HFF-Myc (cell line): ENCODE measurements at places on chromosomes 11 and 22.

- no peak for DNase-seq
These were observed 58.6 kb downstream of the APOL1 start for GRCh38 chr22:36311386-36312085.

DNA sequence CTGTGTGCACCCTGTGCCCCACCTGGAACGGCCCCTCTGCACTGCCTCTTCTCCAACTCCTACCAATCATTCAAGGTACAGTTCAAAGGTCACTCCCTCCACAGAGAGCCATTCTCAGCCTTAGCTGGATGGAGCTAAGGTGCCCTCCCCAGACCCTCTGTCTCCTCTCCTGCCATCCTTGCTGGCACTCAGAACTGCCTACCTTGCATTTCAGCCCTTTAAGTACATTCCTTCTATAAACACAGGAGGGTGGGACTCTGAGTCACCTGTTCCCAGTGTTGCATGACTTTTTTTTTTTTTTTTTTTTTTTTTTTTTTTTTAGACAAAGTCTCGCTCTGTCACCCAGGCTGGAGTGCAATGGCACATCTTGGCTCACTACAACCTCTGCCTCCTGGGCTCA lies 8.6 kb downstream of the TTLL1 start:
- DNase-seq, result no peak

DNA sequence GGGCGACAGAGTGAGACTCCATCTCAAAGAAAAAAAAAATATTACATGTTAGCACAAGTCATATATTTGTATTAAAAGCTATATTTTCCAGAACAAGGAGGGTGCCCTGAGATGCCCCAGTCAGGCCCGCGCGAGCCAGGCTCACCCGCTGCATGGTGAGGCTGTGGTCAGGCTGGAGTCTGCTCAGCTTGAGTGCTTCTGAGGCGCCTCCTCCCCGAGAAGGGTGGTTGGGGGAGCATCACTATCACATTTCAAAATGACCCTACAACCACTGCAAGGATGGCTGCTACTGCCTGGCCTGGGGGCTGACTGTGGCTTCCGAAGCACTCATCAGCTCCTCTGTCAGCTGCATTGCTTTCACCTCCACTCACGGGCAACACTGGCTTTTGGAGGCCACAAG lies 77.1 kb downstream of the SCUBE1 start:
- DNase-seq, result no peak

GRCh38 chr11:65915101-65915820 lies 3.6 kb downstream of the C11orf68 start:
- no peak for DNase-seq

DNA sequence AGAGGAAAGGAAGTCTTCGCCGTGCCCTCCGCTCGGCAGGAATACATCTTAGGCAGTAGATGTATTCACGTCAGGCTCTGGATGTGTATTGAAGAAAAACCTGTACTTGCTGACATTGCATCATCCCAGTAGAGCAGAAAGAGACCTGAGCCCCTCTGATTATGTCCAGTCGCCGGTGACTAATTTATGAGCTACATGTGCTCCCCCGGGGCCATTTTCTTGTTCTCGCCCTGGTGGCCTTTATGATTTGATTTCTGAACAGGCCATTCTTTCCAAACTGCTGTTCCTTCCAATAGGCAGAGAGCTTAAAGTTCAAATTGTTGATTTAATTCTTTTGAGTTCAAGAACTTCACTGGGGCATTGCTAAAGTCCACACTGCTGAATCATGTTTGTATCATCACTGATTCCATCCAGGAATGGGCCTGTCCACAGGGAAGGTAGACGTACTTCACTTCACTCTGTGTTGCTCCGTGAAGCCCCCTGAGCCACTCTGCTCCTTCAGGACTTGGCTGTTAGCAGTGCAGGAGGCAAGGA lies 137.3 kb upstream of the RASSF10 start:
- no peak for DNase-seq

DNA sequence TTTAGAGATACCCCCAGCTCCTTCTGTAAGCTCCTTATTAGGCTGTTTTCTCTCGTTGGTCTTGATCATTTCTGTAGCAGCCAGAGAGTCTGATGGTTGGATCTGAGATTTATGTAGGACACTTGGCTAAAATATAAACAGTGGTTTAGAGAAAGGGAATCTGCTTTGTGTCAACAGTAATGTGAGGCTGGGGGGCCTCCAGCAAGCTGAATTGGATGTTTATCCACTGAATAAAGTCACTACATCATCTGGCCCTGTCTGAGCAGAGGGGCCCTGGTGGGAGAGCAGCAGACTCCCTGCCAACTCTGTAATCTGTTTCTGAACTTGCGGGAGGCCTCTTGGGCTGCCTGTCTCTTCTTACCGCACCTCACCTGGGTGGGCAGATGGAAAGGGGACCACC lies 328.5 kb upstream of the PLET1 start:
- DNase-seq, result no peak

GRCh38 chr11:94315664-94316063 lies 11.3 kb downstream of the IZUMO1R start:
- DNase-seq, result peak; percentile 66
